ENCODE measurements at places on chromosomes 7 and 10.

DNA sequence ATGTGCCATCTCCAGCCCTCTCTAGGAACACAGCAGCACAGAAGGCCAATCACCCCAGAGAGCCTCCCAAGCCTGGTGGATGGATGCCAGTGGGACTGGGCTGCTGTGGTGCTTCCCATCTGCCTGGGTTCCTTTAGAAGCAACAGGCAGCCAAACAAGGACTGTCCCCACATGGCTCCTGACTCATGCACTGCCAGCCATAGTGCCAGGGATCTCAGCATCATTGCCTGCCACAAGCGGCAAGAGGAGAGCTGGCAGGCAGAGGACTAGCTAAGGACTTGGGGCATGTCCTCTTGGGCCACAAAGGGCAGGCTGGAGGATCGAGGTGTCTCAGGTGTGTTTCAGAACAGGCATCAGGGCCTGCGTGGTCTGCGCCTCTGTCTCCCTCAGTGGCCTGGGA, 23.4 kb upstream of the FIGNL1 start:
- DNase-seq: no peak

- DNase-seq: peak; percentile 86
These were observed 277.6 kb downstream of the GATA3 start for GRCh38 chr10:8331896-8332729.

- no peak for DNase-seq
These were observed 179.0 kb downstream of the DGKI start for GRCh38 chr7:137667633-137668387.

DNA sequence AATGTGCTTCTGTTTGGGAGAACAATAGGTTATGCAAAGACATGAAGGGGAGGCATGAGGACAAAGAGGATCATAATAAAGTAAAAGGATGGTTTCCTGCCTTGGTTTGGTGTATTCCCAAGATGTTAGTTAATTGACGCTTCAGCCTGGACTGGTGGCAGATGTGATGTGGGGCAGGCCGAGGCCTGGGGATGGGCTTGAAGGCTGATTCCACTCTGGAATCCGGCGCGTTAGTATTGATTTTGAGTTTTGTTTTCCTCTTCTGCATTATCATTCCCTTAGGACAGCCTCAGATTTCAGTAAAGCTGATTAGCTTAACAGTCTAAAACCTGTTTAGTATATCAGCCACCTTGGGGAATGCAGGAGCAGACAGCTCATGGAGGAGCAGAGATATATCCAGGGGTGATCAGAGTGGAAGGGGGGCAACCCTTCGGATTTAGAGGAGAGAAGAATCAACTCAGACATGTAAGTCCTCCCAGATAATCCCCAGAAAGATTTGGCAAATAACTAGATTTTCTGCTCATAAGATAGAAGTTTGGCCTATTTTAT, 159.8 kb upstream of the MTPN start:
- no peak for DNase-seq

DNA sequence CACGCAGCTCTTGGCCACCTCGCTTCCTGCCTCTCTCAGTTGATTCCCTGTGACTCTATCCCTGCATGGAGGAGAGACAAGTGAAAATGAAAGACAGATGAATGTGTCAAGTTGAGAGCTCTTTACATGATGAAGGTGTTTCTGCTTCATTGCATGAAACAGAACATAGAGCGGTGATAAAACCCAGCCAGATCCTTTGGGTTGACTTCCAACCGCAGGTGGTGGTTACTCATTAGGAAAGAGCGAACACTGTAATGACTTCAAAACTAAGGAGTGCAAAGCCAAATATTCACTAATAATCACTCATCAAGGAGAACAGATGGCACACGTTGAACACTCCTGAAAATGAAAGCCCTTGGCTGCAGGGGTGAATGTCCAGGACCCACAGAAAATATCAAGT, 31.8 kb upstream of the WDR11 start:
- DNase-seq: no peak

DNA sequence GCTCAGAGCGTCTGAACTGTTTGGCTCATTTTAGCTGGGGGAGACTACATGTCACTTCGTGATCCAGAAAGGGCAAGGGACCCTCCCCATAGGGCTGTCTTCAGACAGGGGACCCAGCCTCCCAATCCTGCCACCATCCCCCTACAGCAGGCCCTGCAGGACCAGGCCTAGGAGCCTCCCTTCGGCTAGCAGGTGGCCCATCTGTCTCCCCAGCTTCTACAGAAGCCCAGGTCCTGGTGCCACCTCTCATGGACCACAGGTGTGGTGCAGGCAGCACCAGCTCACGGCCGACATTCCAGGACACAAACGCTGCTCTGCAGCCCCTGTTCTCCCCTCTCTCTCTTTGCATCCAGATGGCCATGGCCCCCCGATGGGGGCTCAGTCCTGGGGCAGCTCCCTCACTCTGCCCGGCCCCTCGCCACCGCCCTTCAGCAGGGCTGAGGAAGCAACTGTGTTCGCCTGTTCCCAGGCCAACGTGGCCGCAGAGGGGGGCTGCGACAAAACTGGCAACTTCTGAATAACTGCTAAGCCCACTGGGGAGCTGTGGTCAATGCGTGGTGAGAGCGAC, 10.3 kb downstream of the TECPR1 start:
- DNase-seq: no peak

DNA sequence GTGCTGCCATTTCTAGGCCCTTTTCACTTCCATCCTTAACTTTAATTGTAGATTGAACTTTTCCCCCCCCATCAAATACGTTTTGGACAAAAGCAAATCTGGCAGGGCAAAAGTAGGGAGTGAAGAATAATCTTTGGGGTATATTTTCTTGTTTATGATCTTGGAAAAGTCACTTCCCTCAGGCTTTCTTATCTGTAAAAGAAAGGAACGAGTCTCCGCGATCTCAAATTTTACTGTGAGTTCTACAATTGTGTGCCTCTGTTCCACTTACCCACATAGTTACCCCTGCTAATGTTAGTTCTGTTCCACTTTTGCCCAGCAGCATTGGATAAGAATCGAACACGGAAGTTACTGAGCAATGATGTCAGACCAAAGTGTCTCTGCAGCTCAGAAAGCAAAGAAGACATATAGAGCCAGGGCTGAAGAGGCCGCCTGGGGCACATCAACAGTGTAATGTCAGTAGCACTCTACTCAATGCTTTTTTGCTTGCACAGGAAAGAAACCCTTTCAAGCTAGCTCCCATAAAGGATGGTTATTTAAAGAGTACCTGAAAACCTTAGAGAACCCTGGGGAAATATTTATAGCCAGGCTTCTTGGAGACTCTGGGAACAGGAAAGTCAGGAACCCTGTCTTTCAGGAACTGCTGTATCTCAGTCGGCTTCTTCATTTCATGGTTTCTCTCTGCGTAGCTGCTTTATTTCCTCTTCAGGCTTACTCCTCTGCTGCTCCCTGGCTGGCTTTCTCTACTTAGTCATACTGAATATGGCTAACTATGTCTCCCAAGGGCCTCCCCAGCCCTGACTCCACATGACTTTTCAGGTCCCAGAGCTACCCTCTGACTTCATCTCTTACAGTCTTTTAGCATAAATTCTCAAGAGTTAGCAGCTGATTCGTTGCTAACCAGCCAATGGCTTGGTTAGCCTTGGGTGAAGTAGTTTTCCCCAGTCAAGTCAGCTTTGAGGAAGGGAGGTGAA, 123.7 kb upstream of the FAM3C start:
- no peak for DNase-seq

GRCh38 chr10:104941662-104942061, 300.6 kb downstream of the SORCS3 start:
- DNase-seq: no peak

- DNase-seq: no peak
These were observed 125.5 kb downstream of the CLEC2L start for GRCh38 chr7:139648941-139649425.

DNA sequence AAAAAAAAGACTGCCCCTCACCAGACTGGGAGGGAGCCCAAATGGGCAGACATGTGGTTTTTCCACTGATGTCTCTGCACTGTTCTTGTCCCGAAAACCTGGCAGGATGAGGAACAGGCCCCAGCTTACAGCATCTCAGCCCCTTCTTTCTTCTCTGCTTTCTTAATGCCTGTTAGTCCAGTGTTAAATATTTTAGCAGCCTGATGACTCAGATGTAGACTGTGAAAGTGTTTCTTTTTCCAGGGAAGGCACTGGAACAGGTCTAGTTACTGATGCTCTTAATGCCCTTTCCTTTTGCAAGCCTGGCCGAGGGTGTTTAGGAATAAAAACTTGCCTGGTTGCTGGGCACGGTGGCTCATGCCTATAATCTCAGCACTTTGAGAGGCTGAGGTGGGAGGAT, 107.7 kb downstream of the TACC2 start:
- DNase-seq: no peak

DNA sequence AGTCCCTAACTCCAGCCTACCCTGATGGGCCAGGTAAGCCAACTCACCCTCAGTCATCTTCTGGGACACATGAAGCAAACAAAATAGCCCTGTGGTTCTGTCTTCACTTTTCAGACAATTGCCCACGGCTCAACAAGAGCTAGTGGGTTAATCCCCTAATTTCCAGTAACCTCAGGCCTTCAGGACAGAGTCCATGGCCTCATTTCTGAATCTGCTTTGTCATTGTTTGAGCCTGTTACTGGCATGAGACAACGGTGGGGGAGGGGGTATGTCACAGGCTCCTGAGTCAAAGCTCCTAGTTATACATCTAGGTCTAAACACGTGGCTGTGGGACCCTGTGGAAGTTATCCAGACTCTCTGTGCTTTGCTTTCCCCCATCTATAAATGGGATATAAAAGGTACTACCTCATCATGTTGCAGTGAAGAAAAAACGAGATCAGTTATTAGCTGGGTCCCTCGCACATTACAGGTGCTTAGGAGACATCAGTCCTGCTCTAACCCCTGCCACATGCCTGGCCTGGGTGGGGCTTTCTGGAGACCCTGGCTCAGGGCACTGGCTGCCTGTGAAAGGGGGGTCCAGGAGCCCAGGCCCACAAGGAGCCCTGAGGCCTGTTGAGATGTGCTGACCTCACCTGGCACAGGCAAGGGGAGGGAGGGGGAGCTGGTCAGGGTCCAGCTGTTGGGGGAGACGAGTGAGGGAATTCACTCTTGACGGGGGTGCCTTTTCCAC, 16.5 kb downstream of the MAT1A start:
- DNase-seq: no peak

GRCh38 chr10:77949167-77949566, 22.6 kb upstream of the DLG5 start:
- DNase-seq: no peak

GRCh38 chr10:78944723-78945312, 123.9 kb upstream of the ZMIZ1 start:
- no peak for DNase-seq

GRCh38 chr10:650441-650851, 39.0 kb downstream of the DIP2C start:
- no peak for DNase-seq

DNA sequence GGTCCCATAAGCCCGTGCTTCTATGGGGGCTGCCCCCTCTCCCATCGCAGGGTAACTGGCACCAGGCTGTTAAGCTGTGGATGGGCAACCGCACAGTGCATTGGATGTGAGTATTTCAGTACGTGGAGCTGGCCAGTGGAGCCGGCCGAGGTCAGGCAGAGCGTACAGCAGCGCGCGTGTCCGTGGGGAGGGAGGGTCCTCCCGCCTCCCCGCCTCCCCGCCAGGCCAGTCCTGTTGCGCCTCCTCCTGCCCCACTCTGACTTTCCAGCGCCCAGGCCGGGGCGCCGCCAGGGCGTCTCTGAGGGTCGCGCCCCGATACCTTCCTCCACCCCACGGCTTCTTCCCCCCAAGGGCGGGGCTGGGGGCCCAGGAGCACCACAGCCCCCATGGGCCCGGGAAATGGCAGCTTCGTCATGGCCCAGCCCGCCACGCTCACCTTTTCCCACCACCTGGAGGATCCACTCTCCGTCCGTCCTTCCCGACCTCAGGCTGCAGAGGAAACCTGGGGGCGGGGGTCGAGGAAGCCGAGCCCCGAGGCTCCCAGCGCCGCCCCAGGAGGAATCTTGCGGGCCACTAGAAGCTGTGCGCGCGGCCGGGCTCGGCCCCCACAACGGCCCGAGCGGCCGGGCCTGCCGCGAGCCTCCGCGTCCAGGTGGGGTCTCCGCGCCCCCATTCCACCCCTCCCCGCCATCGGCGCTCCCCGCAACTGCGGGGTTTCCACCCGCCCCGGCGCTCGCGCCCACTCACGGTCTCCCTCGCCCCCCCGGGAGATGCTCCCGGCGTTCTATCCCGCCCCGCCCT, 831 bp upstream of the PFKP start:
- no peak for DNase-seq

GRCh38 chr7:111708072-111708471, 145.8 kb upstream of the IMMP2L start:
- no peak for DNase-seq

DNA sequence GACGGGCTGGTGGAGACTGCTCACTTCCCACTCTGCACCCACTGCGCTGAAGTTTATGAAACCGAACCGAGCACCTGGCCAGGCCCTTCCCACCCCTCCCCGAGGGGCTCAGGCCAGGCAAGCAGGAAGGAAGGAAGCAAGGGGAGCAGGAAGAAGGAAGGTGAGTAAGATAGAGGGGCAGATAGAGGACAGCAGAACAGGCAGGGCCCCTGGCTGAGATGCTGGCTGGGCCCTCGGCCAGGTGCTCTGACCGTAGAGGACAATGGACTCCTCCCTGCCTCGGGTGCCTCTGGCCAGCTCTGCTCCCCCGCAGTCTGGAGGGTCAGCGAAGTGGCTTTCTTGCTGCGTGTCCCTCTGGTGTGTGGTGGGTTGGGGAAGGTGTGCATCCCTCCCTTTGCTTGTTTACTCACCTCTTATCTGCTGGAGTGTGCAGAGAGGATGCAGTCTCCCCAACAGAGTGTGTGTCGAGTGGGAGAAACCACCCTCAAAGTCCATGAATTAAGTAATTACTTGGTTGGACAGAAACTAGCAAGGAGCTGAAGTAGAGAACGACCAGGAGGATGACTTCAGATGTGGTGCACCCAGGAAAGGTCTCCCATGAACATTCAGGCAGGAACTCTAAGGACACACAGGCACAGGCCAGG, 82.8 kb upstream of the PPP2R2D start:
- no peak for DNase-seq

- no peak for DNase-seq
These were observed 219.6 kb downstream of the KCNMA1 start for GRCh38 chr10:77417806-77418640.

DNA sequence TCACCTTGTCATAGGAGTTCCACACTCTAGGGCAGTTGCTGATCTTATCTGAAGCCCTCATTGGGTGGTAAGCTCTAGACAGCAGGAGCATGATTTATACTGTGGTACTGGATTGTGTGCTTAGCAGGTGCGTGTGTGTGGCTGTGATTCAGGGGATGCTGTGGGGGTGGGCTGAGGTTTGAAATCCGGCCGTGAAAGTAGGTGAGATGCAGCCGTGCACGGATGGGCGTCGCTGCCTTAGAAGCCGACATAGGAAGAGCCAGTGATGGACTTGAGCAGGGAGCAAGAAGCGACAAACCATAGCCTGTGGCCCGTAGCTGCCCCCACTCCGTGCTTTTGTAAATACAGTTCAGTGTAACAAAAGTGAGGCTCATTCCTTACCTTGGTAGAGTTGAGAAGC, 38.2 kb downstream of the PROSER2 start:
- DNase-seq: no peak

- no peak for DNase-seq
These were observed 794 bp downstream of the PCGF6 start for GRCh38 chr10:103350175-103350516.

DNA sequence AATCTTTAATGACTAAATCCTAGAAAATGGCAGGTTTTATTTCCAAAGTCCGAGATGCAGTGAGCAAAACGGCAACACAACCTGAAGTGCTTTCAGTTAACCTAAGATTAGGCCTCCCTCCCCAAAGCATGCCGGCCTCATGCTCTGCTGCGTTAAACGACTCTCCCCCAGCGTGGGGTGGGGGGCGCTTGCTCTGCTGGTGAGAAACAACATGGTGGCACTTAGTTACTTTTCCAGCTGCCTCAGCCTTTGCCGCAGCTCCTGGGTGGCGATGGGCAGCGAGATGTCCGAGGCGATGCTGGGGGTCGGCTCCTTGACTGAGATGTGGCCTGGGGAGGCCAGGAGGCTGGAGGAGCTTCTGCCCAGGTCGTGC, 36.7 kb upstream of the NCAPG2 start:
- DNase-seq: peak; percentile 53

Measured in activated CD8-positive, alpha-beta memory T cell treated with anti-CD3 and anti-CD28 coated beads for 24 hours (primary cell).